ENCODE measurements at places on chromosomes 13 and 19.

GRCh38 chr19:45103508-45104319 is 10.7 kb downstream of the PPP1R37 start:
- DNase-seq = peak; percentile 38

GRCh38 chr19:4916292-4917082 is 7.2 kb downstream of the UHRF1 start:
- DNase-seq = no peak

DNA sequence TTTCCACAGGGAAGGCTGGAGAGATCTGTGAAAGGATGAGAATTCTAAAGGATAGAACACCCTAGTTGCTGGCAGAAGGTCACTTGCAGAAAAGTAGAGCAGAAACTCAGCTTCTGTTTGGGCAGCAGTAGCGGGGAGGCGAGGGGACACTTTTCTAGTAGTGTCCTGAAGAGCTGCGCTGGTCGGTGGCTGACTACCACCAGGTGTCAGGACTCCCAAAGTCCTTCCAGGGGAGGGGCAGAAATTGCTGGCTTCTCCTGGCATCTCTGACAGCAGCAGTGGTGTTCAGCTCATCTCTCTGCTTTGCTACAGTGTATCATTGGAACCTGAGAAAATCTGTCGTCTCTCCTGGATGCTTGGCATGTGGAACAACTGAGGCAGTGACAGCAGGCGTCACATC is 120.9 kb downstream of the ZDHHC20 start:
- no peak for DNase-seq

- DNase-seq = no peak
Measured at GRCh38 chr13:21541980-21542379, 62.0 kb downstream of the MICU2 start.
